Epithelial cell of esophagus (primary cell): ENCODE measurements at places on chromosomes 1 and 21.

GRCh38 chr1:231172411-231172810 is 10.6 kb downstream of the TRIM67 start:
- peak; percentile 36 for DNase-seq

DNA sequence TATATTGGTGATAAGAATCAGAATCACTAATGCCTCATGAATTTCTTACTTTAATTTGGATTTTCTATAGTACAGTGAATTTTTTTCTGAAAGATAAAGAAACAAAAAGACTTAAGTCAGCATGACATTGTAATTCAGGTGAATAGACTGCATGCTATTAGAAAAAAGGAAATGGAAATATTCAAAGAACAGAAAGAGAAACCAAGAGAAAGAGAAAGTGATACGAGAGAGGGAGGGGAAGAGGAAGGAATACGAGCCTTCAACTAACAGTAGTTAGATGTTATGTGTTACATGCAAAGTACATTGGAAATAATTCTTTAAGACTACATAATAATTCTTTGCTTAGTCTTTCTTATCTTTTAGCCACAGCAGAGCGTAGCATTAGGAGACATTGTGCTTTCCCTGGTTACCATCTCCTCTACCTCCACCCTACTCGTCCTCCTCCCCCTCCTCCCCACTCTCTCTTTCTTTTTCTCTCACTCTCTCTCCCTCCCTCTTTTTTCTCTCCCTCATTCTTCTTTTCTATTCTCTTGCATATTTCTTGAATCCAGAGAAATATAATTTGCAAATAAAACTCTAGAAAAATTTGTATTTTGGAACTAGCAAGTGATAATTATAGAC is 46.4 kb upstream of the ADGRL4 start:
- no peak for DNase-seq

GRCh38 chr1:46687921-46688509 is 16.4 kb downstream of the TEX38 start:
- DNase-seq, result no peak

DNA sequence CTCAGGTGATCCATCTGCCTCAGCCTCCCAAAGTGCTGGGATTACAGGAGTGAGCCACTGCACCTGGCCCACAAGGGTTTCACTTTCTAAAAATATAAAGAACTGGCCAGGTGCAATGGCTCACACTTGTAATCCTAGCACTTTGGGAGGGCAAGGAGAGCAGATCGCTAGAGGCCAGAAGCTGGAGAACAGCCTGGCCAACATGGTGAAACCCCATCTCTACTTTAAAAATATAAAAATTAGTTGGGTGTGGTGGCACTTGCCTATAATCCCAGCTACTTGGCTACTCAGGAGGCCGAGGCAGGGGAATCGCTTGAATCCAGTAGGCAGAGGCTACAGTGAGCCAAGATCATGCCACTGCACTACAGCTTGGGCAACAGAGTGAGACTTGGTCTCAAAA is 25.7 kb downstream of the MRPL39 start:
- DNase-seq, result no peak

- DNase-seq, result no peak
Observed at GRCh38 chr1:89539128-89539527, 14.5 kb downstream of the LRRC8B start.

DNA sequence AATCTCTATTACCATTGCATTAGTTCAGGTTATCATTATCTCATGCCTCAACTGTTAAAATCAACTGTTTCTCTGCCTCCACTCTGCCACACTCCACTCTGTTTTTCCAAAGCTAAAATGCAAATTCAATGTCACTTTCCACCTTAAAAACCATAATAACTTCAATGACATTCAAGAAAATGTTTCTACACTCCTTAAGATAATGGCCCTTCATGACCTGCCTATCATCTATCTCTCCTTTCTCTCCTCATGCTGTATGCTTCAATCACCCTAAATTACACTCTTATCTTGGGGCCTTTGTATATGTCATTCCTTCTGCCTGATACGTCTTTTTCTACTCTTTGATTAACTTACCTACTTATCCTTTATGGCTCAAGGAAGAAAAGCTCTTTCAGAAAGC is 296.0 kb downstream of the LRRC7 start:
- no peak for DNase-seq

DNA sequence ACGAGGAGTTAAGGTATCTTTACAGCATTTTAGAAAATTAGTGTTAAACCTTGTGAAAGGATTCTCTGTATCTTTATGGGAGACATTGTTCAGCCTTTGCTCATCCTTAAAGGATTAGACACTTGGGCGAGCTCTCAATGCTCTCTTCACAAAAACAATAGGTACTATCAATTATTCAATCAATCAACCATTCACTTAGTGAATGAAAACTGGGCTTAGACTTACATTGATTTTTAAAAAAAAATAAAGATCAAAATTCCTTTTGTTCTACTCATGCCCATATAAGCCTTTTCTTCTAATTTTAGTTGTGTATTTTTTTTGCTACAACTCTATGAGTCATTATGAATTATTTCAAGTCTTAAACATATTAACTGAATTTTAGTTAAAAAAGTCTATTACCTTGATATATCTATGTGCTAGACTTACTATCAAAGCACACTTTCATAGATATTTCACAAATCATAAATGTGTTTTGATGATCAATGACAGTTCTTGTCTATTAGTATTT is 181.2 kb downstream of the DPYD start:
- no peak for DNase-seq

- DNase-seq, result peak; percentile 82
Observed at GRCh38 chr1:168439456-168440375, 104.1 kb downstream of the XCL2 start.

DNA sequence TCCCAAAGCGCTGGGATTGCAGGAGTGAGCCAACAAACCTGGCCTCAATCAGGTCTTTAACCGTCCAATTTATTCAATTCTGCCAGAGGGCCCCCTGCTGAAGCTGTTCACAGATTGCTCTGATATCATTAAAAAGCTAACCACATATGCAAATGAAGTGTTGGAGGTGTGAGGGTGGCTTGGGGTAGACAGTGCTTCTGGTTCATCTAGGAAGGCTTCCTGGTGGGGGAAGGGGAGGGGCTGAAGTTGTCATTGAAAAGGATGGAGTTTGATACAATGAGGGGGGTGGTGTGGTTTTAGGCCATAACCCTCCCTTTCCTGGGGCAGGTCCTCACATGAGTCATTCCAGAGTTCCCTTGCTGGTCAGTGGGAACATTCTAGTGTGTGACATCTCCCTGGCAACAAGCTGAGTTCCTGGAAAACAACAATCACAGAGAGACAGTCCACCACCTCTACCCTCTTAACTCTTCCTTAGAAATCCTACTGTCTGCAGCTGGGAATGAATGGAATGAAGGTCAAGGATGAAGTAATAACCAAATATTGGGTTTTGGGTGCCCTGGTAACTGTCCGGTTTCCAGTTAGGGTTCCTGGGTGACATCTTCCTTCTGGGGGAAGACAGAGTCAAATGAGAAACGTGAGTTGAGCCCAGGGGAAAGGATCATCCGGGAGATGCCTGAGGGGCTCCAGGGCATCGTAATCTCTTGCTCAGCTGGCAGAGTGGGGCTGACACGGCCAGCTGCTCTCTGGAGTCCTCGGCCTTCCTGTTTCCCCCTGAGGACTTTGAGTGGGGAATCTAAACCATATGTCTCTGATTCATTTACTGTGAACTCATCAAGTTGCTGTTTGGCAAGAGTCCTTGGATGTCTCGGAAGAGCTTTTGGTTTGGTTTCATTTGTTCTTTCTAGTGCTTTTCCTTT is 32.2 kb downstream of the BATF3 start:
- peak; percentile 57 for DNase-seq

GRCh38 chr1:18923756-18924211 is 21.4 kb upstream of the ALDH4A1 start:
- DNase-seq, result peak; percentile 53

GRCh38 chr1:164726235-164726634 is 167.3 kb downstream of the PBX1 start:
- DNase-seq, result peak; percentile 51

GRCh38 chr1:2587071-2587859 is 688 bp downstream of the PRXL2B start:
- peak; percentile 24 for DNase-seq

GRCh38 chr1:160309571-160309970 is 24.6 kb upstream of the PEX19 start:
- DNase-seq, result no peak

DNA sequence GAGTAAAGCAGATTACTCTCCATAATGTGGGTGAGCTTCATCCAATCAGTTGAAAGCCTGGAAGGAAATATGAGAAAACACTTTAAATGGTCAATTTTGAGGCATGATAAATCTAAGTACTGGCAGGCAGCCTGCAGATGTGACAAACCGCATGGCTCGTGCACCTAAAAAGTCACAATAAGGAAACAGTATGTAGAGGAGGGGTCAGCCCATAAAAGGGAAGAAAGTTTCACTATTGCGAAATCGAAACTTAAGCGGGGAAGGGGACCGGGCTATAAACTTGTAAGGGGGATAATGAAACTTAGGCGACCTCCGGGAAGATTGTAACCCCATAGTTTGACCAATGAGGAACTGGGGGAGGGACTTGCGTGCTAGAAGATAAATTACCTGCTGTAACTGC is 109.8 kb downstream of the PLPPR4 start:
- DNase-seq, result no peak

GRCh38 chr1:154869351-154870114 is 548 bp downstream of the KCNN3 start:
- peak; percentile 30 for DNase-seq

DNA sequence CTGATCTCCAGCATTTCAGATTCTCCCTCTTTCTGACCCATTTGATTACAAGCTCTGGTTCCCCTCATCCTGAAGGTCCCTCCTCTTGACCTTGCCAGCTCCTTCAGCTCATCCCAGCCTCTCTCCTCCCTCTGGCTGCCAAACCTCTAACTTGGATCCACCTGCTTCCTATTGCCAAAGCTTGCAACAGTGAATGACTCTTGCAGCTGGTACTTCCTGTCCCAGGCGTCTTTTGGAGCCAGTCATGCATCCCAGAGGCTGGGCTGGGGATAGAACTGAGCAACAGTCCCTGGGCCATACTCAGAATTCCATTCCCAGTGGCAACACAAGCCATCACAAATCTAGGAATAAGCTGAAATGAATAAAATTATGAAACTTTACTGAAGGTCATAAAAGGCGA is 27.7 kb upstream of the SPOCD1 start:
- peak; percentile 77 for DNase-seq

DNA sequence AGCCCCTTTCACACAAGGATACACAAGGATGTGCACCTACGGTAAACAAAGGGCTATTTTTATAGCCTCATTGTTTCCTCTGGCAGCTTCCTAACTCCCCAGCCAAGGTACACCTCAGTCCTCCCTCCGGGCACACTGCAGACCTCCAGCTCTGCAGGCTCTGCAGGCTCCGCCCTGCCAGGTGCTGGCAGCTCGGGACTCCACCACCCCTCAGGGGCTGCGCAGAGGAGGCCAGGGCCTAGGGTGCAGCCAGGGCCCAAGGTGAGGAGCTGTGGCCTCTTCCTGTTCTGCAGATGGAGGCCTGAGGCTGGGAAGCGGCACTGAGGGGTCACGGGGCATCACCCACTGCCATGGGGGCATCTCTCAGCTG is 19.8 kb upstream of the CLSTN1 start:
- peak; percentile 74 for DNase-seq

DNA sequence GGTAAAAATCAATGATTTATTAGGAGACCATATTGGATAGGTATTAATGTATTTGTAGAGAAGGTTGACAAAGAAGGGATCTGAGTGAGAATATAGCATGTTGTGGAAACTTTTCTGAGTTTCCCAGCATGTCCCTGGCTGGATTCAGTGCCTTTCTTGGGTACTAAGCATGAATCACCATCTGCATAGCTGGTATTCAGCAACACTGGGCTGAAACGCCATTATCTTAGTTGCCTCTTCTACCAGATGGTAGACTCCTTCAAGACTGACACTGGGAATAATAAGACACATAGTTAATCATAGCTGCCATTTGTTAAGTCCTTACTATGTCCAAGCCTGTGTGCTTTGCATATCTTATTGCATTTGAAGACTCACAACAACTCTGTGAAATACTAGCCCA is 45.5 kb downstream of the ATP5PF start:
- peak; percentile 13 for DNase-seq

DNA sequence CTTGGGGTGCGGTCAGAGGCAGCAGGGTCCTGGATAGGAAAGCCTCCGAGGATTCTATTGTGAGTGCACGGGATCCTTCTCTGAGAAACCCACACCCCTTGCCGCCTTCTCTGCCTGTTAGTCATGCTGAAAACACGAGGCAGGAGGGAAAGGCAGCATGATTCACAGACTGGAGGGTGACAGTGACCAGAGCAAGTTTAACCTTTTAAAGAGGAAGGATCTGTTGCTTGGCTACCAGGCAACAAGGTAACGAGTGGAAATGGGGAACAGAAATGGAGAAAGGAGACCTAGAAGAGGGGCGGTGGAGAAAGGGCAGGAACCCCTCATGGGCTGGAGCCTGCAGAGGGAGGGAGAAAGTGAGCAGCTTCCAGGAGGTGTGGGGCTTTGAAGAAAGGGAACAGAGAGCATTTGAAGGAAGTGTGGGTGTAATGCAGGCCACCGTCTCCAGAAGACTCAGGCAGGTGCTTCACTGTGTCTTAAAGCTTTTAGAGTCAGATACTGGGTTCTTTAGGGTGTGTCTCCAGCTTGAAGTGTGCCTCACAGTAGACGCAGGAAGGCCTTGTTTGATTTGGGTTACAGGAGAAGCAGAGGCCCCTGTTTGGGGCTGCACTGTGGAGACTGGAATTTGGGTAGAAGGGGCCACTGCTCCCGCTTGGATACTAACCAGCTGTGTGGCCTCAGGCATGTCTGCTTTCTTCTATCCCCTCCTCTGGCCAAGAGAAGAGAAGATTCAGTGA is 19.1 kb downstream of the OPTC start:
- DNase-seq, result peak; percentile 93

GRCh38 chr1:217553949-217554509 is 76.9 kb downstream of the GPATCH2 start:
- DNase-seq, result no peak

GRCh38 chr1:228366866-228367741 is 39.5 kb downstream of the TRIM11 start:
- no peak for DNase-seq

DNA sequence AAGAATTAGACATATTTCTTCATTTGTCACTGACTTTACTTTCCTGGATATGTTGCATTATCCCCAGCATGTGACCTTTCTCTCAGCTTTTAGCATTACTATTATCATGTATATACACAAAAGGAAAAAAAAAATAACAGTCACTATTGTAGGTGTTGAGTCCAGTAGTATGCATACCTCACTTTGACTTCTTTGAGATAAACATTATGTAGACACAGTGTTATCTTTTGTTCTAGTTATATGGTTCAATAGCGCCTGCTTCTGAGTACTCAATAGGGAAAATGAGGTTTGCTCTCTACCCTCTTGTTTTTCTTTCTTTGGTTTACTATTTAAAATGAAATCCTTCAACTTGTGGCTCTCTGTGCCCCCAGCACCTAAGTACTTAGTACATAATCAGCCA is 409.6 kb upstream of the PKN2 start:
- no peak for DNase-seq

- peak; percentile 60 for DNase-seq
Observed at GRCh38 chr1:209168204-209168603, 415.3 kb upstream of the CAMK1G start.

- DNase-seq, result no peak
Observed at GRCh38 chr1:204588826-204589225, 72.6 kb downstream of the MDM4 start.

- peak; percentile 9 for DNase-seq
Observed at GRCh38 chr1:38680801-38681510, 178.6 kb downstream of the RRAGC start.
